ENCODE measurements at places on chromosomes 7 and 10.

GRCh38 chr10:29618341-29619171 lies 16.2 kb downstream of the SVIL start:
- DNase-seq = no peak

- no peak for DNase-seq
Measured at GRCh38 chr10:60430017-60430416, 40.3 kb upstream of the ANK3 start.

DNA sequence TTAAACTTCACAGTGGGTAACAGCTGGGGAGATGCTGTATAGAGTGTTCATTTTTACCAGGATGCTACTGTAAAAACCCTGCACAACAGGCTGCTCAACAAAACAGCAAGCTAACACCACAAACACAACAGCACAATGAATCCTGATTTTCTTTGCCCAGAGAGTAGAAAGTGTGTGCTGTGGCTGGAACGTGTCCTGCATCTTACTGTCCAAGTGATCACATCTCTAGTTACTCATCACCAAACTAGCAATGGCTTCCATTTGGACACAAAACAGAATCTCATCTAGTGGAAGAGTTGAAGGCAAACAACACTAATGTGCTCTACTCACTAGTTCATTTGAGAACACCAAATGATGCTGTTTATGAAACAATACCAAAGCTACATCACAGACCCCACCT lies 121.2 kb downstream of the SLC25A13 start:
- no peak for DNase-seq

DNA sequence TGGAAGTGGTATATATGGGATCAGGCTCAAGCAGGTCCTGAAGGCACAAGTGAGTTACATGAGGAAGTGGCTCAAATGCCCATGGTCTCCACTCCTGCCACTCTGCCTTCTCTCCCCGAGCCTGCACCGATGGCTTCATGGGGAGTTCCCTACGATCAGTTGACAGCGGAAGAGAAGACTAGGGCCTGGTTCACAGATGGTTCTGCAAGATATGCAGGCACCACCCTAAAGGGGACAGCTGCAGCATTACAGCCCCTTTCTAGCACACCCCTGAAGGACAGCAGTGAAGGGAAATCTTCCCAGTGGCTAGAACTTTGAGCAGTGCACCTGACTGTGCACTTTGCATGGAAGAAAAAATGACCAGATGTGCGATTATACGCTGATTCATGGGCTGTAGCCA lies 95.3 kb downstream of the HOXA1 start:
- no peak for DNase-seq

GRCh38 chr7:124930173-124930623 lies 573 bp upstream of the POT1 start:
- no peak for DNase-seq

GRCh38 chr10:88028072-88028471 lies 164.6 kb downstream of the PTEN start:
- no peak for DNase-seq

DNA sequence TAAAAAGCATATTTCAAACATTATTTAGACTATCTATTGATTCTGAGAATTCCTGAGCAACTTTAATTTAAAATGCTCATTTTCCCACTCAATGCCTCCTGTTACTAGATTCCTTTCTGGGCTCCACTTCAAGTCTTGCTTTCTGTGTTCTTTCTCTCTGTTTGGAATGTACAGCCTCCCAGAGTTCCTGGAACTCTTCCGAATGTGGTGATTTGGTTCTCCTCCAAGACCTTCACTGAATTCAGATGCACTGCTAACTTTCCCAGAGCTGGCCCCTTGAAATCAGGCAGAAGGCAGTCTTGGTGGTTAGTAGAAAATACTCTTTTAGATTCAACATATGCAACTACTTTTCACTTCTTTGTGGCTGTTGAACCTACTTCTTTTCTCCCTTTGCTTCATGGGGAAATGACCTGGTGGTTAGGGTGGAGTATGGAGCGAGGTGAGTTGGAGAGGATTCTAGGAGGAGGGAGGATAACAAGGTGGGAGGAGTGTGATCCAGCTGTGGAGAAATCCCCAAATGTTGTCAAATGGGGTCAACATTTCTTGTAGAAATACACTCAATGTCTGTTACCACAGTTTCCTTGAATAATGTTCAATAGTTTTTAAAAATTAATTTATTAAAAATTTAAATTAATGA lies 27.9 kb upstream of the CCDC7 start:
- DNase-seq = no peak

- DNase-seq = no peak
Measured at GRCh38 chr10:1625079-1625478, 112.2 kb downstream of the ADARB2 start.

DNA sequence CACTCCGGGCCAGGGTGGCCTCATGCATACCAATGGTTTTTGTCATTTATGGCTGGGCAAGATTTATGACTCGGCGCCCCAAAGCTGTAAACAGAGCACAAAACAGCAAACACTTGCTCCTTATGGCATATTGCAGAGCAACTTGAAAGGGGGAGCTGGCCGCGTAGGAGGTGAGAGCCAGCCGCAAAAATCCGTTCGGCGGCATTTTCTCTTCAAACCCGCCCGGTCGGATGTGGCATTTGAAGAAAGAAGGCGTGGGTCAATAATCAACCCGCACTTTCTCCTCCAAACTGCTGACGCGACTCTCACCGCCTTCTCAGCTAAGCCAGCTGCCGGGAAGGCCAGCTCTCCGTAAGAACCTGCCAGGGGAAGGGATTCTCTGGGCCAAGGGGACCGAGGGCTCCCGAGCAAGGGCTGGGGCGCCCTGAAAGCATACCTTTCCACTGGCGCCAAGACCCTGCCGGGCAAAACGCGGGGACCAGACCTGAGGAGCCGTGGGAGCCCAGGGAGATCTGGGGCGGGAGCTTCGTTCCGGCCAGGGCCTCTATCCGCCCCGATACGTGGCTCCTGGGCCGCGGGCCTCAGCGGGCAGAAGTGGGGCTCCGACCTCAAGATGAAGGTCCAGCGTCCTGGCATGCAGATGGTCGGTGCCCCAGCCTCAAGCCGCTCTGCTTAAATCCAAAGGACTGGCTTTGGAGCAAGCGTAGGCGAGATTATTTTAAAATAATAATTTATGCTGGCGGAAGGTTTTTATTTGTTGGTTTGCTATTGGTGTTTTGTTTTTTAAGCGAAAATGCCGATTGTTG lies 12.9 kb upstream of the HOXA2 start:
- no peak for DNase-seq

GRCh38 chr10:88620441-88620840 lies 33.9 kb downstream of the LIPJ start:
- DNase-seq = no peak

- DNase-seq = no peak
Measured at GRCh38 chr10:42980553-42981357, 96.1 kb upstream of the RET start.

GRCh38 chr10:130439766-130440165 lies 303.6 kb downstream of the GLRX3 start:
- no peak for DNase-seq

- DNase-seq = no peak
Measured at GRCh38 chr10:75347186-75347585, 54.4 kb downstream of the ZNF503 start.

DNA sequence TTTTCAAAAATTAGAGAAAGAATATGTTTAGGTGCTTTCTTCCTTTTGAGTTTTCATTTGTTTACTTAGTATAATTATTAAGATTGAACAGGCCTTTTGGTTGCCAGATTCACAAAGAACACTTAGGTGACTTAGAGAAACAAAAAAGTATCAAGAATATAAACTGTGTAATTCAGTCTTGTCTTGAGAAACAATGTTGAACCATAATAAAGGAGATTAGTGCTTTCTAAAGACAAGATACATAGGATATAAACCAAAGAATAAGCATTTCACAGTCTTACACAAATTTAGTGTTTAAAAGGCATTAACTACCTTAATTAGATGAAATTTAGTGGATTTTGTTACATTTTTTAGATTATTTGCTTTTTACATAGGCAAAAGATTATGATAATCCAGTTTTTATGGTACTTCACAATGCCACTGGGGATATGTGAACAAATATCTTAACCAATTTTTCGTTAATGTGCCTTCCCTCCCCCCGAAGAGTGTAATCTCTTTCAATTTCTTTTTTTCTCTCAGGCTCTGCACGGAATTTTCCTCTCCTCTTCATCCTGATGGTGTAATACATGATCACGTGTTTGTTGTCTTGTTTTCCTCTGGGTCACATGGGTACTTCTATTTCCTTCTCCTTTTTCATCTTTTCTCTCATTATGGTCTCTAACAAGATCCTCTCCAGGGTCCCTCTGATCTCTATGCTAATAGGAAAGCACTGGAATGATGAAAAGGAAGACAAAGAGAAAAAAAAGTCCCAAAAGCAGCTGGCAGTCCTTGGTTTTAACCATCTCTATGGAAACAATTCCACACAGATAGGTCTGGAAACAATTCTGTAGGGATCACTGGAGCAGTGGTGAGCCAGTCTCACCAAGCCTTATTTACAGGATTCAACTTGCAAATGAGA lies 3.7 kb upstream of the HNRNPH3 start:
- DNase-seq = no peak

GRCh38 chr10:84196083-84196482 lies 1.7 kb downstream of the CDHR1 start:
- DNase-seq = no peak

DNA sequence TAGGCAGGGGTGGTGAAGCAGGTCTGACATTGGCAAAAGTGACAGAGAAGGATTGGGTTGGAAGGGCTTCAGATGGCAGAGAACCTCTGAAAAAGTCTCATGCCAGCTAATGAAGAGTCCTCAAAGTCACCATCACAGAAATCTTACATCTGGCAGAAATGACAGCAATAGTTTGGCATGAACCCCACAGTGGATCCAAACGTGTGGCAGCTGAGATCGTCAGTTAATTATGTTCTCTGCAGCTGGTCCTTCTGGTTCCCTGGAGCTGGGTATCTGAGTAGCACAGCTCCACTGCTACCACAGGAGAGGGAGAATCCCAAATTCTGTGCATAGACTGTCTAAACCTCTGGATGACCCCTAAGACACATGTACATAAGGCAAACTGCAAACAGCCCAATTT lies 73.4 kb downstream of the ALOX5 start:
- DNase-seq = no peak

DNA sequence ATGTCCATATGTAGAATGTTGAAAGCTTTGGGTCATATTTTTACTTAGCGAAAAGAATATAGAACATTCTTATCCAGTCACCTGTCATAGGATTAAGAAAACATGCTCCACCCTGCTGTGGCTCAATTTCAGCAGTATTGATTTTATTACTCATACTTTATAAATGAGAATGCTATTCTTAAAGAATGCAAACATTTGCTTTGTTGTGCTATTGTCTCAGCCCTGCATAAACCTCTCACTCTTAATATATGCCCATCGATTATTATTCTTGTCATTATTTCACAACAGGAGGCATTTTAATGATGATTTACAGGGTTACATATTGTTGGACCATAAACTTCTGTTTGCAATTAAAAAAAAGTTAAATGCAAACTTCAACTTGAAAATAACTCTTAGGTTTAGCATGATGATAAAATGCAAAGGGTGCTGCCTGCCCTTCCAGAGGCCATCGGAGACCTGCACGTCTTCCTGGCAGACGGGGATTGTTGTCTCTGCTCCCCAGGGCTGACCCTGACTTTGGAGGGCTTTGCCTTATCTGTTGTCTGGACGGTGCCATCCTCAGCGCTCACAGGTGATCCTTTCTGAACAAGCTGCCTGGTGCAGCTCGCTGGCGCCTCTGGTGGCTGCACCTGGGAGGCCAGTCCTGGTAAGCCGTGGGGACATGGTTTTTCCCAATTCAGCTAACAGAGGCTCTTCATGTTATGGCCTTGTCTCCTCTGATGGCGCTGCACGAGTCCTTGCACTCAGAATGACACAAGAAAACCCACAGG lies 50.0 kb upstream of the SHH start:
- DNase-seq = no peak

DNA sequence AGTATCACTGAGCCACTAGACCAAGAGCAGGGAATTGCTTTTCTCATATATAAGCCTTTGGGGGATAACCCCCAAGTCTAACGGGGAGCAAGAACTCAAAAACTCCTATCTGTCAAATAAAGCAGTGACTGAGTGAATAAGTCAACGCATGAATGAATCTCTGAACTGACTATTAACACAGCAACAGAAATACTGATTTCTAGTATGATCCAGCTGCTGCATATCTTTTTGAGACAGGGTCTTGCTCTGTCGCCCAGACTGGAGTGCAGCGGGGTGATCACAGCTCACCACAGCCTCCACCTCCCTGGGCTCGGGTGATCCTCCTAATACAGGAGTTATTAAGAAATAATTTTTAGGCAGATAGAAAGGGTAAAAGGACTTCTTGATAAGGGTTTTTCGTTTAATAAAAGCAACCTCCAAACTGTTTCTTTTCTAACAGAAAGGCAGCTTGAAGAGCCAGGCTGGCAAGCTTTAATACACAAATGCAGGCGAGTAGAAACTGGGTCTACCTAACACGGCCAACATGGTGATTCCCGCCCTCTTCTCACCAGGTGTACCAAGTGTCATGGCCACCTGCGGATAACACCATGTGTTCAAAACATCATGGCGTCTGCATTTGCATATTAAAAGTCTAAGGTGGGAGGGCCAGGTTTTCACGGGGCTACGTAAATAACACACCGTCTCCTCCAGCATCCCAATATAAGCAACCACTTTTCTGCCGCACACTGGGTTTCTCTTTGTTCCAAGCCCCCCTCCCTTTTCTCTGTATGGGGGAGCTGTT lies 631.9 kb downstream of the PARD3 start:
- no peak for DNase-seq

DNA sequence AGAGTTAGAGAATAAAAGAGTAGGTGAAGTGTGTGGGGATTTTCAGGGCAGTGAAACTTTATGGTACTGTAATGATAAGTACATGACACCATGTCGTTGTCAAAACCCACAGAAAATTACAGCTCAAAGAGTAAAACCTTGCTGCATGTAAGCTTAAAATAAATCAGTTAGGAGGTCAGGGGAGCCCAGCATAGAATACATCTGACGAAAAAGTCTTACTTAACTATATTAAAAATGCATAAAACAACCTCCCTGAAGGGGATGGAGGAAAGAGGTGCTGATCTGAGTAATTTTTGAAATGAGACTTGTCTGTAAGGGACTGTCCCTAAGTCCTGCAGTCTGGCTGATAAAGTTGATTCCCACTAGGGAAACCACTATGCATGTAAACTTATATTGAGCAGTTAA lies 49.8 kb upstream of the AKR1E2 start:
- DNase-seq = no peak

DNA sequence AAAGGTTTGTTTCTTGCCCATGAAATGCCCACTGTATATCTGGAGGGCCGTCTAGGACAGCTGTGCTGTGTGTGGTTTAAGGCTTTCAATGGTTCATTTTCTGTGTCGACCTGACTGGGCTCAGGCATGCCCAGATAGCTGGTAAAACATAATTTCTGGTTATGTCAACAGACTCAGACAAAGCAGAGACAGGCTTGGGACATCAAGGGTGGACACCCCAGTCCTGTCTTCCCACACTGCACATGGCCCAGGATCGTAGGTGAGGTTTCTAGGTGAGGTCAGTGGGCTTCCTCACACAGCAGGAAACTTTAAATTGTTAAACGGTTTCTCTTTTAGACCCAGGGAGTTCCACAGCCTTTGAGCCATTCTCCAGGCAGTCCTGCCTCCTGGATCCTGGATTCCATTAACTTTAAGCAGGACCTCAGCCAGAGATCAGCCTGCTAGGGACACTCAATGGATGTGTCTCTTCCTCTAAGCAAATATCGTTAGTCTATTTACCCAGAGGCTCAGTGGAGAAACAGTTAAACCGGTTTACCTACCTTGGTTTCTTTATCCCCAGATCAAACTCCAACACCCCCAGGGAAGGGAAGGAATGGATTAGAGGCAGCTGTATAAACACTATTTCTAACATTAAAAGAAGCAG lies 66.4 kb downstream of the ST8SIA6 start:
- no peak for DNase-seq
